Endothelial cell (in vitro differentiated cells): ENCODE measurements at places on chromosomes 16 and 17. TPM values are rescaled to one million over a fixed set of nuclear protein-coding genes. Genes with fewer than 3 reads are reported as not detected.

DNA sequence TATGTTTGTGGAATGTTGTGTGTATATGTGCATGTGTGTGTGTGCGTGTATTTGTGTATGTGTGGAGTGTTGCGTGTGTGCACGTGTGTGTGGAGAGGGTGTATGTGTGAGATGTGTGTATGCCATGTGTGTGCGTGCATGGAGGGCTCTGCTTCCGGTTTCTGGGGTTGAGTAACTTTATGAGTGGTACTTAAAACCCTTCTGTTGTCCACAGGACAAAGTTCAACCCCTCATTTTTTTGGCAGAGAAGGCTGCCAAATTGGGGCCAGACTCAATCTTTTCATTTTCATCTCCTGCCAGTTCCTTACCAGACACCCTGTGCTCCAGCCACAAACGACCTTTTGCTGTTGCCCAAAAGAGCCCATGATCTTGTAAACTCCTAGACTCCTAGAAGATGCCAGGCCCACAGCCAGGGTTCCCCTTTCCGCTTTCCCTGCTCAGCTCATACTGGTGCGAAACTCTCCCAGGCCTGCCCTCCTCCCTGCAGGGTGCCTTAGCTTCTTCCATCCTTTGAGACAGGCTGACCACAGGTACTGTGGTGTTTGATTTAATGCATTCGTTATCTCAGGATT is 100.2 kb downstream of the CMIP start:
- no peak for DNase-seq

The ENDOV gene
- 40.7 TPM for total RNA-seq

The KRTAP4-6 gene
- total RNA-seq, result not detected

The MYCBPAP gene
- total RNA-seq, result 0.72 TPM

- no peak for DNase-seq
Measured at GRCh38 chr17:6027342-6028024, 42.7 kb upstream of the WSCD1 start.

- DNase-seq, result peak; percentile 66
Measured at GRCh38 chr16:83967838-83968305, at the start of gene NECAB2. TSS of gene NECAB2 (plus strand) at chr16:83968244. CDS start at chr16:83968649, 405 bp downstream.

GRCh38 chr16:88903267-88903666 is 36.8 kb upstream of the PABPN1L start:
- no peak for DNase-seq

The DNAJC7 gene
- 92.8 TPM for total RNA-seq

The RNF112 gene
- 0.31 TPM for total RNA-seq
